Tibial artery (tissue), 4 donors: ENCODE measurements at places on chromosomes 12 and 14.

- H3K27me3 ChIP-seq: no peaks in the 10 kb centered on the region
- H3K27ac ChIP-seq: peak overlapping the region; percentile 87
- peaks cover 6% of the 10 kb centered on the region for H3K36me3 ChIP-seq
Observed at GRCh38 chr12:15157269-15157671, 63.9 kb downstream of the RERG start.

DNA sequence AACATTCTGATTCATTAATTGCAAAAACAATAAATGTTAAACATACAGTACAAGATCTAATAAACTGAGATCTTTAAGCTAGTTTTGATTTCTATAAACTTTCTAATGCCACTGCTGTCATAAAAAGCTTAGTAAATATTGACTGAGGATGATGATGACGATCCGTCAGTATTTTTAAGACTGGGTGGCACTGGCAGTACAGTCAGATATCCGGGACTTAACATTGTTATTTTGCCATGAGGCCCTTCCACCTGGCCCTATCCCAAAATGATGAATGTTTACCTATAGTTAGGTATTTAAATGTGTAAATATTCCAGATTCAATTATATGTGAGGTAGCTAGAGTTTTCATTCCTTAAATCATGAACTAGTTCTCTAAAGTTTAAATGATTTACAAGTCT, 158.5 kb downstream of the FOXA1 start:
- H3K4me1 ChIP-seq: no peaks in the 10 kb centered on the region
- H3K36me3 ChIP-seq: peaks cover 5% of the 10 kb centered on the region
- no peak overlapping the region for H3K4me3 ChIP-seq
- no peak for DNase-seq
- no peak overlapping the region for H3K27ac ChIP-seq
- no peaks in the 10 kb centered on the region for H3K27me3 ChIP-seq

- no peak overlapping the region for H3K27ac ChIP-seq
- H3K27me3 ChIP-seq: no peaks in the 10 kb centered on the region
- no peaks in the 10 kb centered on the region for H3K4me1 ChIP-seq
- H3K36me3 ChIP-seq: no peaks in the 10 kb centered on the region
Observed at GRCh38 chr12:2764398-2764797, 30.4 kb upstream of the FKBP4 start.

GRCh38 chr12:65923228-65923627, 98.9 kb downstream of the HMGA2 start:
- H3K27ac ChIP-seq: no peak overlapping the region
- H3K27me3 ChIP-seq: peaks cover 3% of the 10 kb centered on the region
- H3K4me1 ChIP-seq: no peaks in the 10 kb centered on the region
- H3K36me3 ChIP-seq: no peaks in the 10 kb centered on the region

DNA sequence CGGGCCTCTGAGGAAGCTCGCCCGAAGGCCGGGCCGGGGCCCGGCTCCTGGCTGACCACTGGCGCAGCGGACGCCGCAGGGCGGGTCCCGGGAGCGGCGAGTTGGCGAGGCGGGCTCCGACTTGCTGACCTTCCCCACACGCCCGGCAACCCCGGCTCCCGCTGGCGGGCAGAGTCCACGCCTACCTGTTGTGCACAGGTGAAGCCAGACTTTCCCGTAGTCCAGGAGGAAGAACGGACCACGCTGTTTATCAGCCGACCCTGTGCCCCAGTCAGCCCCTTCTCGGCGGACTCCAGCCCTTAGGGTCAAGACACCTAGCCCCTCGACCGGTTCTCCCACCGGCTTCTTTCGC, 407 bp downstream of the HEATR5A start:
- peak overlapping the region; percentile 84 for H3K27ac ChIP-seq
- DNase-seq: peak; percentile 33
- H3K4me3 ChIP-seq: peak overlapping the region; percentile 83
- H3K36me3 ChIP-seq: no peaks in the 10 kb centered on the region

GRCh38 chr14:33573301-33573880, 377.5 kb downstream of the EGLN3 start:
- H3K27ac ChIP-seq: no peak overlapping the region
- H3K4me1 ChIP-seq: no peaks in the 10 kb centered on the region
- H3K36me3 ChIP-seq: no peaks in the 10 kb centered on the region
- H3K4me3 ChIP-seq: no peak overlapping the region
- H3K27me3 ChIP-seq: no peaks in the 10 kb centered on the region
- no peak for DNase-seq

- H3K36me3 ChIP-seq: no peaks in the 10 kb centered on the region
- no peaks in the 10 kb centered on the region for H3K27me3 ChIP-seq
- H3K27ac ChIP-seq: no peak overlapping the region
- no peak for DNase-seq
- H3K4me1 ChIP-seq: no peaks in the 10 kb centered on the region
Observed at GRCh38 chr14:104224131-104224505, 85.7 kb downstream of the KIF26A start.

DNA sequence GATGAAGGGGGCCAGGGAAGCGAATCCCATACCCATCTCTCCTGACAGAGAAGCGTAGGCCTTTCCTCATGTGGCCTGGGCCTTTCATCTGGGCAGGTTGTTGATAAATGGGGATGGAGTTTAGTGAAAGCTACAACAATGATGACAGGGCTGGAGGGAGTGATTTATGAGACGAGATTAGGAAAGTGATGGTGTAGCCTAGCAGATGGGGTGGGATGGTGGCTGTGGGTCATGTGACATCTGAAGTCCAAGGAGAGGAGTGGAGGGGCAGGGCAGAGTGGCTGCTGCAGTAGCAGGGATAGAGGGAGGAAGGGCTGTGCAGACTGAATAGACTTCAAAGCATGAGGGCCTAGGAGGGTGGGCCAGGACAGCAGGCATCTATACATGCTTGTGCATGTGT, 85.5 kb downstream of the ADCK1 start:
- H3K4me1 ChIP-seq: peaks cover 4% of the 10 kb centered on the region
- no peak overlapping the region for H3K4me3 ChIP-seq
- DNase-seq: no peak
- H3K36me3 ChIP-seq: peaks cover 14% of the 10 kb centered on the region
- no peak overlapping the region for H3K27ac ChIP-seq
- H3K27me3 ChIP-seq: no peaks in the 10 kb centered on the region
